Cortex of kidney (tissue), 1 donor: ENCODE measurements at places on chromosomes 3 and 15.

GRCh38 chr15:79248183-79248582 is 34.3 kb upstream of the ANKRD34C start:
- no peak for DNase-seq

GRCh38 chr3:118447339-118447738 is 587.3 kb downstream of the IGSF11 start:
- DNase-seq: no peak

DNA sequence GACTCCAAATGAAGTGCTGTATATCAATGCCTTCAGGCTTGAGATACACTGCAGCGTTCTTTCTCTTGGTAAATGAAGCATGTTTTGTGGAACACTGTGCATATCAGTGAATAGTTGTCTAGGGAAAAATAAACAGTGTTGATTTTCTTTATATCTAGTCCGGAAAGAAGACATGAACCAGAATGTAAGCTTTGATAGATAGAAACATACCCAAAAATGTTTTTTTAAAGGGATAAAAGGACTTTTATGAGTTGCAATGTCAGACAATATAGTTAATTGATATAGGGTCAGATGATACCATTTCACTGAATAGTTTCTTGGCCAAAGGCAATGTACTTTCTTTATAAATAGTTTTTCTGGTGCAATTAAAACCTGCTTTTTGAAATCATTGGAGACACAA is 1037.8 kb downstream of the OTOL1 start:
- DNase-seq: no peak

- DNase-seq: no peak
Measured at GRCh38 chr3:124542214-124542869, 187.9 kb upstream of the UMPS start.

DNA sequence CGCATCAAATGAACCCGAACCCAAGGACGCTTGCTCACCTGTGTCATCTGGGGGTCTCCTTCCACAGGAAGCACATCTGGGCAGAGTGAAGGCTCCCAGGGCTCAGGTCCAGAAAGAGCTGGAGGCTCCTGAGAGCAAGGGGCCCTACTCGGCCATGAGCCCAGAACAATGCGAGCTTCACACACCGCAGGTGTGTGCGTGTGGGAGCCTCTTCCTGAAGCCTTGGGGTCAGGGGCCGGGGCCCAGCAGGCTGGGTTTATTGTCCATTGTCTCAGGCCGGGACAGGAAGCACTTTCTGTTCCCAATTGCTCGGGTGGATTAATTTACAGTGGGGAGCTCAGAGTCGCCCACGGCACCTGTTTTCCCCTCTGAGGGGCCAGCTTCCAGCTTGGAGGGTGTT is 74.8 kb downstream of the RPN1 start:
- DNase-seq: no peak

- no peak for DNase-seq
Measured at GRCh38 chr3:36895496-36896409, 49.1 kb downstream of the TRANK1 start.

DNA sequence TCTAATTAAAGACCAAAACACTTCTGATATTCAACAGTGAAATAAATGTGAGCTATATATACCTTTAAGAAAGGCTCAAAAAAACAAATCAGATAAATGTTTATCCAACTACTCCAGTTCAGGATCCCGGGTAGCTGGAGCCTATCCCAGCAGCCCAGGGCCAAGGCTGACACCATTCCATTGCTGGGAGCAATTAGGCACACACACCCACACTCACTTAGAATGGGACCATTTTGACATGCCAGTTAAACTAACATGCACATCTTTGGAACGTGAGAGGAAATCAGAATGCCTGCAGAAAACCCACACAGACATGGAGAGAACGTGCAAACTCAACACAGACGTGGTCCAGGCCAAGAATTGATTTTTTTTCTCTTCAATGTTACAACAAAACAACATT is 30.0 kb upstream of the PLSCR4 start:
- no peak for DNase-seq

GRCh38 chr3:32222950-32223349 is 15.5 kb upstream of the CMTM8 start:
- no peak for DNase-seq

- no peak for DNase-seq
Measured at GRCh38 chr3:73490453-73491286, 134.1 kb downstream of the PDZRN3 start.

DNA sequence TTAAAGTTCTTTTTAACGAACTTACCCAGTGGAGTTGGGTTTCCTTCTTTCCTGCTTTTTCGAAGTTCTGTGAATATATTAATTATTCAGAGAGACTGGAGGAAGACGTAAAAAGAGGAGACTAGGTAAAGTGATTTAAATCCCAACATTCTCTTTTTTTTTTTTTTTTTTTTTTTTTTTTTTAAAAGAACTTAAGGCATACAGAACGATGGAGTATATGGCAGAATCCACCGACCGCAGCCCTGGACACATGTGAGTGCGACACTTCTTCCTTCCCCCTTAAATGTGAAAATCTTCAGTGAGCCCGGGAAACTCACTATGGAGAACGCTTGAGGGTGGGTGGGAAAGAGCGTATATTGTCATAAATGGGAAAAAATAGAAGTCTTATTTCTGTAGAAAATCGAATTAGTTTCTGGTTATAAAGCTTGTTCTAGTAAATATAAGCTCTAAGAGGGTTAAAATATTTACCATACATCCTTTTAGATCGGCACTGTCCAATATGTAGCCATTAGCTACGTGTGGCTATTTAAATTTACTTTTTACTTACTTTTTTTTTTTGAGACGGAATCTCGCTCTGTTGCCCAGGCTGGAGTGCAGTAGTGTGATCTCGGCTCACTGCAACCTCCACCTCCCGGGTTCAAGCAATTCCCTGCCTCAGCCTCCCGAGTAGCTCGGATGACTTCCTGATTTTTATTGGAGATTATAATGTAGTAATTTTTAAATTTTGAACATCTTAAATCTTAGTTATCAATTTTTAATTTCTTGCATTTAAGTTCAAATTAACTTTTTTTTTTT is 892 bp downstream of the NMD3 start:
- no peak for DNase-seq

DNA sequence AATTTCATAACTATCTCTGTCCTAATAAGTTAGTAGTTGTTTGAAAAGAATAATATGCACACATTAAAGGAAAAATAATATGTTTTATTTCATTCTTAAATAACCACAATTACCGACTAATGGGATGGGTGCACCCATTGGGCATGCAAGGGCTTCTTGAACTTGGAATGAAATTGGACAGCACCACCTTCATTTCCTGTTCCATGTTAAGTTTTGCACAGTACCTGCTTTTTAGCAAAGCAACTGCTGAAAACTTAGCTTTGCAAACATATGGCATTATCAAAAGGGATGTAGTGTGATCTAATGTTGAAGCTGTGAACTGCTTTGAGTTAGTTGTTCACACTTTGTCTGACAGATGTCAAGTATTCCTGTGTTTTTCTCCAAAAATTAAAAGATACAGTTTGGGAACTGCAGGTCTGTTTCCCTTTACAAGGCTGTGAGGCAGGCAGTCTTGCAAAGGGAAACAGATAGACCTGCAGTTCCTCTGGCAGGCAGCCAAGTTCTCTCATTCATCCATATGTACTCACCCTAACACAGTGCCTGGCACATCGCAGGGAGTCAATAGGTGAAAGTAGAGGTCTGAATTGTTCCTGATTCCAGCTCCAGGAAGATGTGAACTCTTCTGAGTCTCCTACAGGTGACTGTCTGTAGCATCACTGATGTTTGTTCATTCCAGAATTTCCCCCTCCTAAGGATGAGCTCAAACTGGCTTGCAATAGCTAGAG is 64.3 kb upstream of the GOLGA8B start:
- DNase-seq: no peak

GRCh38 chr3:143056372-143056771 is 55.0 kb downstream of the U2SURP start:
- DNase-seq: no peak

DNA sequence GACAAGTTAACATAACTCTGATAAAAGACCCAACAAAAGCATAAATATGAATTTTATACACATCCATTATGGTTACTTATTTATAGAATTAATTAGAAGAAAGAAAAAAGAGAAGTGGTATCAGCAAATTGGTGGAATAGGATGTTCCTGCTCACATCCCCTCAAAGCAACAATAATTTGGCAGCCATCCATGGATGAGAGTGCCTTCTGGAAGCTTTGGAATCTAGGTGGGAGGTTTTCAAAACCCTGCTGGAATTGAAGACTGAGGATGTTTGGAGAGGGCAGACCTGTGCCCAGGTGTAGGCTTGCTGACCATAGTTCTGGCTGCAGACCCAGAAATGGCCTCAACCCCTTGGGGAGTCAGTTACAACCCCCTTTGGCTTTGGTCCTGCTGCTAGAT is 91.2 kb downstream of the EDEM1 start:
- DNase-seq: no peak

- no peak for DNase-seq
Measured at GRCh38 chr15:99983171-99983885, 250.1 kb upstream of the LYSMD4 start.

GRCh38 chr3:117548600-117548999 is 839.0 kb downstream of the TUSC7 start:
- no peak for DNase-seq

- DNase-seq: no peak
Measured at GRCh38 chr3:10942690-10943205, 49.8 kb upstream of the SLC6A1 start.

DNA sequence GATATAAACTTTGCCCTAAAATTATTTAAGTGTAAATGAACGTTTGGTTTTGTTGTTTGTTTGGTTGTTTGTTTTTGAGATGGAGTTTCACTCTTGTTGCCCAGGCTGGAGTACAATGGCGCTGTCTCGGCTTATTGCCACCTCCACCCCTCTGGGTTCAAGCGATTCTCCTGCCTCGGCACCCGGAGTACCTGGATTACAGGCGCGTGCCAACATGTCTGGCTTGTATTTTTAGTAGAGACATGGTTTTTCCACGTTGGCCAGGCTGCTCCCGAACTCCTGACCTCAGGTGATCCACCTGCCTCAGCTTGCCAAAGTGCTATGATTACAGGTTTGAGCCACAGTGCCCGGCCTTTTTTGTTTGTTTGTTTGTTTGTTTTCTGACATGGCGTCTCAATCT is 87.9 kb upstream of the CHD2 start:
- DNase-seq: no peak

DNA sequence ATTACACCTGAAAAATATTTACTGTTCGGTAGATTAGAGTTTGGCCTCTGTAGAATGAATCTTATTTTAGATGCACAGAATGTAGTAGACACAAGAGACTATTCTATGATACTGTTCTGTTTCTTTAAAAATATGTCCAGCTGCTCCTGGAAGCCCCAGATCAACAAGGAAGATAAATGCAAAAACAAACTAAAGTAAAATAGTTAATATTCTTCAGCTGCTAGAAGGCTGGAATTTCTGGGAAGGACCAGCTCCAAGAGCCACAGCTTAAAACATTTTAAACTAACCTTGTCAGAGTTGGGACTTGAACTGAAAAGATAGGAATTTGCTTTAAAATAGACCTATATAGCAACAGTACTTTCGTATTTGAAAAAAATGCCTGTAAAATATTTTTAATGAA is 277.9 kb downstream of the PTPRG start:
- DNase-seq: no peak

GRCh38 chr15:69388260-69388705 is 25.9 kb upstream of the KIF23 start:
- DNase-seq: no peak

DNA sequence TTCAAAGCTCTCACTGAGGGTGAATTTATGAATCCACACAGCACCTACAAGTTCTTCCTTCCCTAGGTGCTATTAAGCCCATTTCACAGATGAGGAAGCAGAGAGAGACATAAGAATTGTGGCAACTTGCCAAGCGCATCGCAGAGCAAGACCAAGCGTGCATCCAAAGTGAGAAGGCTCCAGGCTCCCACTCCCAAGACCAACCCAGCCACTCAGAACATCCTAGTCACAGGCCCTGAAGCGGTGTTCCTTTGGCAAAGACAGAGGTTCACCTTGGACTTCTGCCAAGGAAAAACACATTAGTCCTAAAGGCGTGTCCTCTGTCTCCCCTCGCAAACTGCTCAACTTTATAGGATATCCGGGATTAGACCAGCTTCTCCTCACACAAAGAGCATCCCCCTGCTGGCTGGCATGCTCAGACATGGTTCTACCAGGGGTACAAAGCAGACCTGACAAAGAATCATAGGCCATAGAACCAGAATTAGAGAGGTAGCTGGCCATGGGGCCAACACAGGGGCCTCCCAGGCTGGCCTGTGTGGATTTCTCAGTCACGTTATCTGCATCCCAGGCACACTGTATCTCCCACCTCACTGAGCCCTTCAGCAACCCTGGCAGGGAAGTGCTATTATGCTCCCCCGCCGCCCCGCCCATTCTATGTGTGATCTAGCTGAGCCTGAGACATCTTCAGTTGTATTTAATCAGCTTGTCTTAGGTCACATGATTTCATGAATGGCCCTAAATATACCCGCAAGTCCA is 160.2 kb downstream of the FOXP1 start:
- no peak for DNase-seq

DNA sequence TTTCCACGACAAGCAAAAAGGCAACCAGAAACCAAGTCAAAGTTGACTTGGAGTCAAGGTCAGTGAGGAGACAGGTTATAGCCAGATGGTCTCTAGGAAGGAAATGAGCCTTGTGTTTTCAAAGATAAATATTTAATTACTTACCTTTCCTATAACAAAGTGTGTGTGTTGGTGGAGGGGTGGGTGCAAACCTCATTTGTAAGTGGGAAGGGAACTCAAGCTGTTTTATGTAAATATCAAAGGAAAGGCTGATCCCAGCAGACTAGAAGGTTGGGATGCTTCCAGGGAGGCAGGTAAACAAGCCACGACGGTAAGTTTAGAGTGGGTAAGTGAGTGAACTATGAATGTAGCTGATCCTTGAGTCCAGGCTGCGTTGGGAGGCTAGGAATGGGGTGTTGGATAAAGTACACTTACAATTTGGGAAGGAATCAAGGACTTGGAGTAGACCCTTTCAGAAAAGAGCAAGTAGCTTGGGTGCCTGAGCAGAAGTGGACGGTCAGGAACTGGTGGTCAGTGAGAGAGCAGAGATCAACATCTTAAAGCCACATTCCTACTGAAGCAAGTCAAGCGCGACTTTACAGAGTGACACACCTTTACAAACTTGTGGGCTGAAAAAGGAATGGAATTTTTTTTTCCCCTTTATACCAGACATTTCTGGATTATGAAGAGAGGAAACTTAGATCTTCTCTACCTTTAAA is 82.0 kb upstream of the TBL1XR1 start:
- no peak for DNase-seq

DNA sequence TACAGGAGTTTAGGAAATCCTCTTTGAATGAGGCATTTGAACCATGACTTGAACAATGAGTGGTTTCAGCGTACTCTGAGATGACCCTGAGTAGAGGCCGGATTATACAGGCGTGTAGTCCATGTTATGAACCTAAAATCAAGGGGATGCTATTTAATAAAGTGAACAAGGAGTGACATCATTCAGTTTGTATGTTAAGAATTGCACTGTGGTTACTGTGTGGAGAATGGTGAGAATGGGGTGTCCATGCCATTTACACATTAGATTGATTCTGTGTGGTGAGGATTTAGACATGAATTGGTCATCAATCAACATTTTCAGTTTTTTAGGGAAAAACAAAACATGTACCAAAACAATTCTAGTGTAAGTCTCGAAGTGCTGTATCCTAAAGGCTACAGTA is 65.8 kb downstream of the TPRG1 start:
- DNase-seq: no peak

GRCh38 chr15:45448066-45448915 is 69.9 kb upstream of the GATM start:
- no peak for DNase-seq
